ENCODE measurements at places on chromosomes 11 and 22. TPM values are rescaled to one million over a fixed set of nuclear protein-coding genes. Genes with fewer than 3 reads are reported as not detected.

DNA sequence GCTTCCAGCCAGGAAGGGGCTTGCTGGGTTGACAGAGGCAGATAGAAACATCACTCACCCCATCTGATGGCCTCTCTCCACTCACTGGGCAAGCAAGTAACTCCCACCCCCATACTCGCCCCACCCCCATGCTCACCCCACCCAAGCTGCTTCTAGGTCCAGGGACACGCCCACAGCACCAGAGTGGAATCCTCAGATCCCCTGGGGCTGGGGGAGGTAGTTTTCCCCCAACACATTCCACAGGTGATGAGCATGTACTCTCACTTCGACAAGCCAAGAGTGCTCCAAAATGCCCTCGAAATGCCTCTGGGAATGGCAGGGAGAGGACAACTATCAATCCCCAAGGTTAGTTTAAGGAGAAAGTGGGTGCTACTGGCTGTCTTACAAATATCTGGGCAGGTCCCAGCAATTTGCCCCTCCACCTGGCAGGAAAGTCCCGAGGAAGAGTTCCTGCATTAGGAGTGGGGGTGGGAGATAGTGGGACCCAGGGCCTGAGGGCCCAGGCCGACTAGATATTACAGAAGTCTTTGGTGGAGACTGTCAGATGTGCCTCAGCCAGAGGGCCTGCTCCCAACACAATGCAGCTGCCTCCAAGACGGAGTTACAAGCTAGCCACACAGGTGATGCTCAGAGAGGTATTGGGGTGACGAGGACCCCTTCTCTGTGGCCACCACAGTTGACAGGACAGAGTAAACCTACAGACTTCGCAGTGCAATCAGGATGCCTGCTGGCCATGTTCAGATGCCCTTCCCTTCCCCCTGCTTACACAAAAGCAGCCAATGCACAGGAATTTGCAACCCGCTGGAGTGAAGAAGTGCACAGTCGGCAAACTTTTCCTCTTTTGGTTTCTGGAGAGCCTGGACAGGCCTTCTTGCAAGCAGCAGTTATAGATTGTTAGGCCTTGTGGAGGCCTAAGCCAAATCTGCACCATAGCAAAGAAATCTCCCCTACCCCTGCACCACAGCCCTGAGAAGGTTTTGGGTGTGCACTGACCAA lies 2.9 kb upstream of the LMO1 start:
- peak; percentile 42 for DNase-seq

DNA sequence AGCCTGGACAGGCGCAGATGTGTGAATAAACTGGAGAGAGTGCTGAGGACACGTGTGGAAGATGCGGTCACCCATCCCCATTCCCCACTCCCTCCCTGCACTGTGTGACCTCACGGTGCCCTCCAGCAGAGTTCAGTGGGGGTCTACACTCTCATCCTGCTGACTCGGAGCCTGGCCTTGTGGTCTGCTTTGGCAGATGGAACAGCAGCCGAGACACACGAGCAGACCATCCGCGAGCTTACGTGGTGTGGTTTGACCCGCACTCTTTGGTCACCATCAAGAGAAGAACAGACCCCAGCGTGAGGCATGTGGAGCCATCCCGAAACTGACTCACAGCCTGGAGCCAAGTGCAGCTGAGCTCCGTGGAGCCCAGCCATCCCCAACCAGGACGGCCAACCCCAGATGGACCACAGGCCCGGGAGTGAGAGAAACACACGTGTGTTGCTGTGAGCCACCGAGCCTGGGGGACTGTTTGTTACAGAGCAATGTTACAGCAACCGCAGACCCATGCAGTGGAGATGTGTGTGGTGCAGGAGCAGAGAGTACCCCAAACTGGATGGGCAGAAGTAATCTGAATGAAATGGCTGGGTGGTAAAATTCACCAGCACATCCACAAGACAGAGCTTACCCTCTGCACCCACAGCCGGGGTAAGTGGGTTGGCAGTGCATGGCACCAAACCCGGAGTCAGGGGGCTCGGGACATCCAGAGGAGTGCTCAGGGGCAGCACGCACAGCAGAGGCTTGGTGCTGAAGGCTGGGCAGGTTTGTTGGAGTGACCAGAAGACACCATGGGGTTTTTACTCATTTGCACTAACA lies 90.7 kb downstream of the RTL6 start:
- no peak for DNase-seq

DNA sequence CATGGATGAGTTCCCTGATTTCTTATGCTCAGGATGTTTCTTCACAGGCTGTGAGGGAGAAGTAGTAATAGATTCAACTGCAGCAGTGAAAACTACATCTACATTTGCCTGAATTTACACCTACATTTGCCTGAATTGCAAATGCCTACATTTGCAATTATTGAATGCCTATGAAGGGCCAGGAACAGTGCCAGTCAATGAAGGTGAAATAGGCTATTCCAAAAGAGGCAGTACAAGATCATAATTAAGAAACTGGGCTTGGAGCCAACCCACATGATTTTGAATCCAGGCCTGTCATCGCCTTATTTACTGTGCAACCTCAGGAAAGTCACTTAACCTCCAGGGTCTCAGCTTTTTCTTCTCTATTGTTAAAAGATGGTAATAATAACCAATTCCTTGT lies 1353.3 kb downstream of the FAM181B start:
- DNase-seq = no peak

GRCh38 chr11:88157370-88157769 lies 17.9 kb downstream of the RAB38 start:
- no peak for DNase-seq

DNA sequence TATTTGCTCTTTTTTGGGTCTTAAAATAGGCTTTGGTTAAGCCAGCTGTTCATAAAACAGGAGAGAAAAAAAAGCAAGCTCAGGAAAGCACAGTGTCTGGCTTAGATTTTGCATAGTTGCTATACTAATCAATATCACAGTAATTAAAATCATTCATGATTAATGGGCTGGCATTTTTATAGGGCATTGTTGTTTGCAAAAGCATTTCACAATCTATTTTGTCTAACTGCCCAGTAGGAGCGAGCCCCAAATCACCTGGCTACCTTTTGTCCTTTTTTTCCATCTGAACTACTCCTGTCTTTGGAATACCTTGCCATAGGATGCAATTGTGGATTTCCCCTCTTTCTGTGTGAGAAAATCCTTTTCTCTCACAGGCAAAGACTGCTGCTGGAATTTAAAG lies 619.8 kb downstream of the JRKL start:
- no peak for DNase-seq

GRCh38 chr11:22415476-22415875 lies 77.3 kb downstream of the SLC17A6 start:
- no peak for DNase-seq

- DNase-seq = no peak
Measured at GRCh38 chr11:75214411-75214821, 26.2 kb upstream of the TPBGL start.

- DNase-seq = no peak
Measured at GRCh38 chr11:64918017-64918416, 1.0 kb upstream of the ATG2A start.

DNA sequence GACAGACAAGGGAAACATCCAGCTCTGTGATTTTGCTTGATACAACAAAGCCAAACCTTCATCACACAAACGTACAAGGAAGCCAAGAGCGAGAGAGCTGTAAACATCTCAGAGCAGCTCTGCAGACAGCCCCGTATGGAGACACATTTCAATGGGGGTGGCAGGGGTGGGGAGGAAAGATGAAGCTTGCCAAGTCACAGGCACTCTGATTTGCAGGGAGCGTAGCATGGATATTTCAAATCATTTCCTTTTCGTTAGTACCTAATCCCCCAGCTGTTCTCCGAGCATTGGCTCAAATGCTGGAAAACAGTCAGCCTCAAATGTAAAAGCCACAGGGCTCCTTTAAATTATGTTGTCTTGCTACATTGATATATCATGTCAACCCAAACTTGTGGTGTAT lies 458.9 kb upstream of the CADM1 start:
- no peak for DNase-seq

DNA sequence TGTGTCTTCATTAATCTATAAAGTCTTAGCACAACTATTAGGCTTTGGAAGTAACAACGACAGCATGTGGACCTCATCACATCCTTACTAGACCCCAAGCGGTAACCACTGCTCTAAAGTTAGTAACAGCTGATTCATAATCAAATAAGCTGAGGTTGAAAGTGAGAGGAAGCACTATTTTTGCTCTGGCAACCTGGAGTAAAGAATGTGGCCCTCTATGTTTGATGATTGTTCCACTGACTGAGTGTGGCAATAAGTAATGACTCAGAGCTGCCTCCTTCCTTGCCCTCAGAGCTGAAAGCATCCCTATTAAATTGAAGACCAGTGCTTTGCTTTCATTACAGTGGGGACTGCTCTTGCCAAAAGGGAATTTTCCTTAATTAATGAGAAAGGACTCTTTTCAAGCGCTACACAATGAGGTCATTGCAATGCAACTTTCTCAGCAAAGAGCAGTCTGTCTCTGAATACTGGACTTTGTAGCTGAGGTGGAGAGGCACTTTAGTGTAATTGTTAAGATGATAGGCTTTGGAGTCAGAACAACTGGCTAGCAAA lies 906.1 kb upstream of the RAG2 start:
- DNase-seq = no peak

- DNase-seq = no peak
Measured at GRCh38 chr11:114098927-114099326, 39.4 kb downstream of the ZBTB16 start.

Gene GLYAT
- total RNA-seq = not detected

Gene TIGD3
- total RNA-seq = 0.76 TPM

Gene MPZL3
- 93.0 TPM for total RNA-seq

Gene MEI1
- 36.9 TPM for total RNA-seq

Measured in activated naive CD4-positive, alpha-beta T cell treated with anti-CD3 and anti-CD28 coated beads, Interleukin-2, amount 50 U/mL, for 72 hours (primary cell).